ENCODE measurements at places on chromosomes 4 and X.

DNA sequence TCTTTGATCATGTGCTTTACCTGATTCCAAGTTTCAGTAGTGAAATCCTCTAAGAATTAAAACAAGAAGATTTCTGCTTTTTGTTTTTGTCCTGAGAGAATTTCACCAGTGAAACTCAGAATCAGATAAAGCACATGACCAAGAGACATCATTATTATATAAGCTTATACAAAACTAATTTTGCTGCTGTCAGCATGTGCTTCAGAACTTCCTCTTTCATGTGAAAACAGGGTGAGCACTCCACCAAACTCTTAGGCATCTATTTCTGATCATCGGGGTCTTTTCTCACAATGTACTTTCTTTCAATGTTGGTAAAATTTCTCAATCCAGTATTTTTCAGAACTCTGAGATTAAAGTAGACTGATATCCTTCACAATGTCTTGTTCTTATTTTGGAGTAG is 152.1 kb downstream of the SLC39A8 start:
- no peak for DNase-seq

DNA sequence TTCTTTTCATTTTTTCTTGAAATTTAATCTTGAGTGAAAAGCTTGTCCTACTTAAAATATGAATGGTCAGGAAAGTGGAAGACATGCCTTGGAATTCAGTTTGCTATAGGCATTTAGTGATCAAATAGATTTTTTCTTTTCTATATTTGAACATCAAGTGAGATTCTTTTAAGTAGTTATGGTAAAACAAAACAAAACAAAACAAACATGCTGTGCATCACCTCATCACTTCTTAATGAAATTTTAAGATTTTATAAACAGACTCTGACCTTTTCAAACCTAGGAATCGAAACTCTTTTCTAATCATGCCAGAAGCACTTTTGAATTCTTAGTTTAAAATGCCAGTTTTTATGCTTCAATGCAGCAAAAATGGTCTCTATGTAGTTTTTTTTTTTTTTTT is 62.8 kb downstream of the CNKSR2 start:
- no peak for DNase-seq

- peak; percentile 29 for DNase-seq
These were observed 180.2 kb upstream of the TET2 start for GRCh38 chr4:104966349-104967033.

- no peak for DNase-seq
These were observed 92.6 kb downstream of the LNX1 start for GRCh38 chr4:53498706-53499105.

DNA sequence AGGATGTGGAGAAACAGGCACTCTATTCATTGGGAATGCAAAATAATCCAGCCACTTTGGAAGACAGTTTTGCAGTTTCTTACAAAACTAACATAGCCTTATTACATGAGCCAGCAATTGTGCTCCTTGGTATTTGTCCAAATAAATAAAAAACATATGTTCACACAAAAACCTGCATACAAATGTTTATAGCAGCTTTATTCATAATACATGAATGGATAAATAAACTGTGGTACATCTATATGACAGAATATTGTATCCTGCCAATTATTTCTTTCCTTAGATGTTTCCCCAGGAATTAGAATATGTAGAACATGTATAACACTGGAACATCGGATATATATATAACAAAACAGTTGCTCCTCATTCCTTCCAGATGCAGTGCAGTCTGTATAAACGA is 57.7 kb upstream of the VEGFC start:
- DNase-seq: no peak

- no peak for DNase-seq
These were observed 133.5 kb downstream of the AASDH start for GRCh38 chr4:56253666-56254305.

GRCh38 chr4:78737035-78737434 is 39.1 kb upstream of the BMP2K start:
- DNase-seq: no peak

DNA sequence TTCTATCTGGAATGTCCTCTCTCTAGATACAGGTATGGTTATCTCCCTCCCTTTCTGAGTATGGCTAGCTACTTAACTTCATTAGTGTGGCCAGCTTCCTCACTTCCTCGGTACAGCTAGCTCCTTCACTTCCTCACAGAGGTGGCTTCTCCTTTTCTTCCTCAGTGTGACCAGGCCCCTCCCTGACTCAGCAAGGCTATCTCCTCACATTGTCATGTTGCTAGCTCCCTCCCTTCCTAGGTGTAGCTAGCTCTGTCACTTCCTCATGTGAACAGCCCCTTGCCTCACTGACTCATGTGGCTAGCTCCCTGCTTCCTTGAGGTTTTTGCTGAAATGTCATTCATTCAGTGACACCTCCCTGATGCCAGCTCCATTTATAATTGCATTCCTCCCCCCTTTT is 67.3 kb upstream of the DDIT4L start:
- no peak for DNase-seq

DNA sequence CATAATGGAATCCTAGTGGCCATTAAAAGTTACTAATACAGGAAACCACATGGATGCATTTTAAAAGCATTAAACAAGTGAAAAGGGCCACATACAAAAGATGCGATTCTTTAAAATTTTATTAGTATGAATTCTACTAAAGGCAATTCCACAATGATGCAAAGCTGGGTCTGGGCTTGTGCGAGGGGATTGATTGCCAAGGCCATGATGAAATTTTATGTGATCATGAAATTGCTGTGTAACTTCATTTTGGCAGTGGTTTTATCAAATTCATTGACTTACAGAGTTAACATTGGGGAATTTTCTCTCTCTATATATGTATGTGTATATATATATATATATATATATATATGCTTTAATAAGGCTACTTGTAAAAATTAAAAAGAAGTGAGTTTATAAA is 1142.5 kb upstream of the IGFBP7 start:
- no peak for DNase-seq

DNA sequence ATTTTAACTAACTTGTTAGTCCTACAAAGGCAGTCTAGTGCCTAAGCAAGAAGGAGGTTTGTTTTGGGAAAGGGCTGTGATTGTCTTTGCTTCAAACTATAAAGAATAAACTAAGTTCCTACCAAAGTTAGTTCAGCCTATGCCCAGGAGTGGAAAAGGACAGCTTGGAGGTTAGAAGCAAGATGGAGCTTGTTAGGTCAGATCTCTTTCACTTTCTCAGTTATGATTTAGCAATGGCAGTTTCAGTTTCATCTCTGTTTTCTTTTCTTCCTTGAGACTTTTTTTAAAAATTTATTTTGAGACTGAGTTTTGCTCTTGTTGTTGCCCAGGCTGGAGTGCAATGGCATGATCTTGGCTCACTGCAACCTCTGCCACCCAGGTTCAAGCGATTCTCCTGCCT is 82.9 kb upstream of the NLGN4X start:
- no peak for DNase-seq

DNA sequence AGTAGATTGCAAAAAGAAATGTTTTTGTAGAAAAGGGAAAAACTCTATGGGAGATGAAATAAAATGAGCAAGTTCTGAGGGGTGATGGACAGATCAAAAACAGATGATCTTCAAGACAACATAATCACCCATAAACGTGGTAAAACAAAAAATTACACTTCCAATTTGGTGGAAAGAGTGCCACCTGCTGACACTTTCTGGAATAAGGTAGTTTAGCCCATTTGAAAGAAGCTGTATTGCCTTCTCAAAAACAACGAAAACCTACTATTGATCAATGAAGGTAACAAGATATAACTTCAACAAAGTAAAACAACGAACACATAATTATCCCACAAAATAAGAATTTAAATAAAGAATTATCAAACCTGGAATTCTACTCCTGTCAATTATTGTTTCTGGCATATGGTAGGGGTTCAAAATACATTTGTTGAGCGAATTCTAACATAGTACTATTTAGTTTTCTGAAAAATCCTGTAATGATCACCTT is 2.5 kb downstream of the COQ2 start:
- DNase-seq: peak; percentile 48

GRCh38 chr4:168604496-168605373 is 107.9 kb downstream of the PALLD start:
- no peak for DNase-seq

DNA sequence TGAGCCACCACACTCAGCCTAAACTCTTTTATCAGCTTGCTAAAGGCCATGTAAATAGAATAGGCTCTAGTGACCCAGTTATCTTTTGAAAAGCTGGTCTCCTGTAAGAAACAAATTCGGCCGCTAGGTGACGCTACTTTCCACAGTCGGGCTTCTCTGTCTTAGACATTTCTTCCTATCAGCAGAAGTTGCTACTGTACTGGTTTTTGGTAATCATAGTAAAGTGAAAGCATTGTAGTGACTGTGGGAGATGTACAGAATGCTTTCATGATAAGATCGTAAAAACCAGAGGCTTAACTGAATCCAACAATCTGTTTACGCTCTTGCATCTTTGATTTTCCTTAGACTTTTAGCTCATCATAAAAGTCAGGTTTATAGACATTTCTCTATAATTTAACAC is 82.6 kb downstream of the GK start:
- peak; percentile 30 for DNase-seq

DNA sequence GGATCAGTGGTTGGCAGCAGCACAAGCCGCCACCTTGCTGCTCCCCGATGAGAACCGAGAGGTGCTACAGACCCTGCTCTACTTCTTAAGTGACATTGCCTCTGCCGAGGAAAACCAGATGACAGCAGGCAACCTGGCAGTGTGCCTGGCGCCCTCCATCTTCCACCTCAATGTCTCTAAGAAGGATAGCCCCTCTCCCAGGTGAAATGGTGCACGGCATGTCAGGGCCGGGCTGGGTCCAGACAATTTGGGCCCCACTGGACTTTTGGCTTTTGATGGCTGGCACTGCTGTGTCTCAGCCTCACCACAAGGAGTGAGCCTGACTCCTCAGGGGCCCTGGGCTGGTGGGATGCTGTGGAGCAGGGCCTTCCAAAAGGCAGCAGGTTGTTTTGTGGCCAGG is 74.1 kb downstream of the STARD8 start:
- no peak for DNase-seq

GRCh38 chr4:24104158-24104565 is 214.3 kb upstream of the PPARGC1A start:
- no peak for DNase-seq

- no peak for DNase-seq
These were observed 96.6 kb upstream of the DMD start for GRCh38 chrX:33307911-33308354.

GRCh38 chr4:98674404-98675173 is 16.2 kb upstream of the TSPAN5 start:
- no peak for DNase-seq

DNA sequence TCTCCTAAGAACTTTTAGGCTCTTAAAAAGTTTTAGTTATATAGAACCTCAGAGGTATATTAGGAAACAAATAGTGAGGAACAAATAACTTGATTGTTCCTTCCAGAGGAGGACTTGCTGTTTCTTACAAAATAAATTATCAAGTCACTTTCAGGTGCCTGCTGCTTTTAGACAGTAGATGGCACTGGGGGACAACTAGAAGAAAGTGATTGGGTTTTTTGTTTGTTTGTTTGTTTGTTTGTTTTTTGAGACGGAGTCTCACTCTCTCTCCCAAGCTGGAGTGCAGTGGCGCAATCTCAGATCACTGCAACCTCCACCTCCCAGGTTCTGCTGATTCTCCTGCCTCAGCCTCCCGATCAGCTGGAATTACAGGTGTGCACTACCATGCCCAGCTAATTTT is 35.4 kb upstream of the CDKL5 start:
- DNase-seq: no peak

DNA sequence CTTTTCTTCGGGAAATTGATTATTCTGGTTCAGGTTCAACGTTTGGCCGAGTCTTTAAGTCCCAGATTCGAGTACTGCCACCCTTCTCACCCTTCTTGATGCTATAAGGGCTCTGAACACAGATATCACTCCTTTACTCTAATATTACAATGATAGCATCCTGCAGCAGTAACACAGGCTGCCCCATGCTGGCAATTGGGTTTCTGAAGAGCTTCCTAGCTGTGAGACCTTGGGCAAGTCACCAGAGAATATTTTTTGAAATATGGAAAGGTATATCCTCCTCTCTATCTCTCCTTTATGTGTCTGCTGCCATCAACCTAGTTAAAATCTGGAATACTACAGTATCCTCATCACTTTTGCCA is 297 bp upstream of the MTMR8 start:
- DNase-seq: no peak

DNA sequence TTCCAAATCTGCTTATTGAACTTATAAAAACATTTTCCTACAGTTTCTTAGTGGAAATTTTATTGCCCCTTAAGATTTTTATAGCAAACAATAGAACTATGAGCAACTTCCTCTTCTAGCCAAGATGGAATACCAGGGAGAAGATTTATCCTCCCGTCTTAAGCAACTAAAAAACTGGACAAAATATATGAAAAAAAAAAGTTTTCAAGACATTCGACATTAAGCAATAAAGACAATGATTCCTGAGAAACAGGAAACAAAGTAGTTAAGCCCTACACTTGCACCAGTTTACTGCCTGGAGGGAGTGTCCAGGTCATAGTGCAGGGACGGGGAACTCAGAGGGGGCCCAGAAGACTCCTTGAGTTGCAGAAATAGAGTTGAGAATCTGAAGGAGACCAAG is 516.1 kb upstream of the DIPK2B start:
- no peak for DNase-seq

GRCh38 chrX:21802054-21802670 is 37.3 kb upstream of the MBTPS2 start:
- DNase-seq: no peak

- DNase-seq: no peak
These were observed 64.7 kb upstream of the UGT2B15 start for GRCh38 chr4:68735106-68735505.

DNA sequence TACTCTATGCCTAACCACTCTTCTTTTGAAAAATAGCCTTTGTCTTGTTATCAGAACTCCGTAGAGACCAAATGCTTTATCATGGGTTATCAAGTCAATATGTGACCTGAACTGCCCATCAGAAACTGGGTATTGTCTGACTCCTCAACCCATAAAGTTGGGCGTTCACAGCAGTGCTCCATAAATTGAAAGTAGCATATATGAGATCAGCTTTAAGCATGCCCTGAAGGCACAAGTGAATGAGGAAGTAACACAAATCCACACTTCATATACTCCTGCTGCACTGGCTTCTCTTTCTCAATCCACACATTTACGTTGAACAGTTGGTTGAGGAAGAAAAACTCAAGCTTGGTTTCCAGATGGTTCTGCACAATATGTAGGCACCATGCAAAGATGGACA is 1106.0 kb downstream of the STIM2 start:
- DNase-seq: no peak

DNA sequence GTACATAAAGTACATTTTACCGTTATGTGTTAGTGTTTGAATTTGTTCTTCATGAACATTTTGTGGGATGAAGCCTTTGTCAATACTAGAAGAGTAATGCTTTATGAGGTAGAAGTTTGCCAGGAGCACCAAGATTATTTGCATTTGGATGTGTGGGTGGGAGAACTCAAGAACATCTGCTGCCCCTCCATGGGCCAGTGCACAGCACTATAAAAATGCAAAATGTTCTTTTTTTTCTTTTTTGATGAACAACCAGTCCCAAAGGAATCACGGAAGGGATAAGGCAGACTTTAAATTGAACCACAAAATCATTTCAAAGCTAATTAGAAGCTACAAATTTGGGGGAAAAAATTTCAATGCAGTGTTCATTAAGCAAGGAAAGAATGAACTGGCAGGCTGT is 300.3 kb upstream of the NWD2 start:
- DNase-seq: no peak

Data from midbrain (tissue), 1 donor.